ENCODE measurements at places on chromosomes 7 and 10.

DNA sequence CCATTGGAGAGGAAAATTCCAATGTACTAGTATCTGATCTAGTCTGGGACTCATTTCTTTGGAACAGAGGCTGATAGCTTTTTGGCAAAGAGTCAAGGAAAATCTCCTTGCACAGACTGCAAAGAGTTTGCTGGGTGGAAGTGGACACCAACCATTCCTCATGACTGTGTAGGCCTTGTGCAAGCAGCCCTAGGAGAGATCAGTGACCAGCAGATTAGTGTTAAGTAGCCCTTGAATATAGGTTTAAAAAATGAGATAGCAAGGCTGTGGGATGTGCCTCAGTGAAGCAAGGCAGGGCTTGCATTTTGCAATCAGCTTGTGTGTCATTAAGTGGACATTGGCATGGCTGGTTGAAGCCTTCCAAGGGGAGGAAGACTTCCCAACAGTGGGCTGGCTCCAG, 341.6 kb downstream of the PLXNA4 start:
- DNase-seq = no peak

DNA sequence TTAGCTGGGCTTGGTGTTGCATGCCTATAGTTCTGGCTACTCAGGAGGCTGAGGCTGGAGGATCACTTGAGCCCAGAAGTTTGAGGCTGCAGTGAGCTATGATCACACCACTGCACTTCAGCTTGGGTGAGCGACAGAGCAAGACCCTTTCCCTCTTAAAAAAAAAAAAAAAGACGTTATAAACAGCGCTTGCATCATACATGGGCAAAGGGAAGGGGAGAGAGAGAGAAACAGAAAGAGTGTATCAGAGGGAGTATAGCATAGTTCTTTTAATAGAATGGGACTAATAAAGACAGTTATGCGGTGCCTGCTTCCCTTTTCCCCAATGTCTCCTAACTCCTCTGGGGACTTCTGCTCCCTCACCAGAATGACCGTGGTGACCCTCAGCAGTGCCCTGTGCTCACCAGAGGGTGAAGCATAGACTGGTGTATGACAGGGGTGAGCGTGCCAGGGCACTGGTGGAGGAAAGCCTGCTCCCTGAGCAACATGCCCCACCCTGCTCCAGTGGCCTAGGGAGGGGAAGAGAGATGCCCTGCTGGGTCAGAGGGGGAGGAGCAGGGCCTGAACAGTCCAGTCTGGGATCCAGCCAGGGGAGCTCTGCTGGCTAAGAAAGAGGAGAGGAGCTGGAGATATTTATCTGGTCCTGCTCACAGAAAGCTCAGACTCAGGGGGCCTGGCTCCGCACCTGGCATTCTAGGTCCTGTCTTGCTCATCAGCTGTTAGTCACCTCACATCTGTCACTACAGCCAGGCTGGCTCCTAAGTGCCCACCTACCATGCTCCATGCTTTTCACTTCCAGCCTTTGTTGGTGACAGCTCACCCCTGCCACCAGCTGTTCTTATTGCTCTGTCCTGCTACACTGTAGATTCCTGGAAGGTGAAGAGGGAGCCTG, 2.2 kb downstream of the PDZD7 start:
- no peak for DNase-seq

DNA sequence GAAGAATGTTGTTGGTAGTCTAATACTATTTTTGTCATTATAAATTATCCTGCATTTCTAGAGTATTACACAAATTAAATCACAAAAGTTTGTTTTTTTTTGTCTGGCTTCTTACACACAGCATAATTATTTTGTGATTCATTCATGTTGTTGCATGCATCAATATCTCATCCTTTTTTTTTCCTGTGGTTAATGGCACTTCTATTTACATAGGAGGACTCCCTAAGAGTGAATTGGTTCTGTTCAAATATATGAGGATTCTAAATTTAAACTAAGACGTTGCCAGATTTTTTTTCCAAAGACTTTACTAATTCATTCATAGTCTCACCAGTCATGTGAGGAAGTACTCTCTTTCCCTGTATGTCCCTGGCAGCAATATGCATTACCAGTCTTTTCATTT, 303.3 kb downstream of the GPR37 start:
- DNase-seq = no peak

GRCh38 chr10:42652858-42653257, 14.5 kb upstream of the ZNF33B start:
- DNase-seq = no peak

- DNase-seq = no peak
Measured at GRCh38 chr10:103155471-103156085, 37.5 kb downstream of the NT5C2 start.

DNA sequence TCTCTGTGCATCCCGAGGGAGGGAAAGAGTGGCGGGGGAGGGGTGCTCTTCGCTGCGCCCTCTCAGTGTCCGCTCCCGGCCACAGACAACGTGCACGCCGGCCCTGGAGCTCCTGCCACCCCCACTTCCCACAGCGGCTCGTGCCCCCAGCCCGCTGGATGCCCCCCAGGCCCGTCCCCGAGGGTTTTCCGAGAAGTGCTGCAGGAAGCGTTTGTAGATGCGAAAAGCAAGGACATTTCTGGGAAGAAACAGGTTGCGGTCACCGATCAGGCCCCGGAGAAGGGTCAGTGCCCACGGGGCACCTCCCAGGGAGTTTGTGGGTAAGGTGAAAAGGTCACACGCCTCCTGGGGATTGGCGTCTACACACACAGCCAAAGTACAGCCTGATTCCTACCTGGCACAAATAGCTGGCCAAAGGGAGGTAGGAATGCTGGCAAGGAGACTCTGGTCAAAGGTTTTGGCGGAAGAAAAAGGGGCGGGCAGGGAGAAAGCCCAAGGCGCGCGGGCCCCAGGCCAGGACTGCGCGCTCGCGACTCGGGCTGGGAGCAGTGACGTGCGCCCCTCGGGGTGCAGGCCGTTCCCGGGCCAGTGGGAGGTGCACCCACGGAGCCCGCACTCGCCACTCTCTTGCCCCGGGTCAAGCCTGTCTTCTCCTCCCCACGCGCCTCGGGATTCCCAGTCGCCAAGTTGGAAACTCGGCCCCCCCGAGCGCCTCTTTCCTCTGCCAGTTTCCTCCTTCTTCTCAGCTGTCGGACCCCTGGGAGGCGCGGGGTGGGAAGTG, 1.5 kb upstream of the NRP1 start:
- no peak for DNase-seq

- DNase-seq = no peak
Measured at GRCh38 chr10:29332061-29332760, 43.3 kb downstream of the LYZL1 start.

GRCh38 chr7:137669706-137670105, 177.1 kb downstream of the DGKI start:
- DNase-seq = no peak

DNA sequence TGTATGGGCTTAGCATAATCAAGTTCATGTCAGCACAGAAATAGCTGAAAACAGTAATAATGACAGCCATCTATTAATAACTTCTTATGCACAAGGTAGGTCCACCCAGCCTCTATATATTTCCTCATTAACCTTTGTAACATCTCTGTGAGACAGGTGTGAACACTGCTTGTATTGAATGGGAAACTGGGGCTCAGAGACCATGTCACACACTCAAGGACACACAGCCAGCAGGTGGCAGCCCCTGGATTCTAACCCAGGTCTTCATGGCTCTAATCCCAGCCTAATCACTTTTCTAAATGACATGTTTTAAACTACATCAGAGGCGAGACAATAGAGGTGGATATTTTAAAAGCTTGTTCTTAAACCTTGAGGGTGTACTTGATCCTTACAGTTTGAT, 591.4 kb downstream of the PARD3 start:
- no peak for DNase-seq

GRCh38 chr7:133081119-133081598, 731 bp downstream of the CHCHD3 start:
- DNase-seq = no peak

DNA sequence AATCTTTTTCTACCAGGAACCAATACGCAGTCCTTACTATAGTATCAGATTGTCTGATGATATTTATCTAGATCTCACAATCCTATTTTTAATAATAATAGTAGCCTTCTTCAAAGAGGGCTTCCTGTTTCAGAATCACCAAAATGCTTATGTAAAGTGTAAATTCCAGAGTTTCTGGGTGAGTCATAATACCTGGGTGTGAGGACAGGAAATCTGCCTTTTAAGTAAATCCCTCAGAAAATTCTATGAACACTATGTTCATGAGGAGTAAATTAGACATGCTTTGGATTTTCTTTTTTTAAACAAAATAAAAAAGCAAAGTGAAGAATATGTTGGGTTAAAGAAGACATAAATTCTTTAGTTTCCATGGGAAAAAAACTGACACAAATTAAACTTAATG, 20.5 kb downstream of the DKK1 start:
- DNase-seq = no peak

- no peak for DNase-seq
Measured at GRCh38 chr7:97126483-97127171, 9.1 kb downstream of the SDHAF3 start.

GRCh38 chr7:21086688-21087087, 300.0 kb upstream of the SP8 start:
- DNase-seq = no peak

GRCh38 chr7:153017223-153017622, 257.7 kb downstream of the ACTR3B start:
- DNase-seq = no peak

GRCh38 chr7:99748846-99749579, 14.0 kb upstream of the CYP3A7 start:
- DNase-seq = no peak

DNA sequence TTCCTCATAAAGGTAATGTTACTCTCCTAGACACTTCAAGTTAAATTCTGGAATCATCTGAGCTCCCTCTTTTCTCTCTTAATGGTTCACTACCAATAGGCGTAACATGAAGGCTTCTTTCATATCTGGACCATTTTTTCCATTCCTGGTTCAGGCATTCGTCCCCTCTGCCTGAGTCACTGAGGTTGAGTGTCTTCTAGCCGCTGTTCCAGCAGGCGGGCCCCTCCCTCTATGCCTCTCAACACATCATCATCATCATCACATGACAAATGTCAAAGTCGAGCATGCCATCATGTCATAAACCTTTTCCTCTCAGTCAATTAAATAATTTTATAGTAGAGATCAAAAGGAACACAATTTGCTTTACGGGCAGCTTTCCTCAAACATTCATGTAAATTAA, 168.9 kb upstream of the ASAH2 start:
- no peak for DNase-seq

GRCh38 chr7:90603346-90603745, 7.2 kb downstream of the CDK14 start:
- no peak for DNase-seq

GRCh38 chr7:156635529-156636385, 4.8 kb upstream of the RNF32 start:
- no peak for DNase-seq

DNA sequence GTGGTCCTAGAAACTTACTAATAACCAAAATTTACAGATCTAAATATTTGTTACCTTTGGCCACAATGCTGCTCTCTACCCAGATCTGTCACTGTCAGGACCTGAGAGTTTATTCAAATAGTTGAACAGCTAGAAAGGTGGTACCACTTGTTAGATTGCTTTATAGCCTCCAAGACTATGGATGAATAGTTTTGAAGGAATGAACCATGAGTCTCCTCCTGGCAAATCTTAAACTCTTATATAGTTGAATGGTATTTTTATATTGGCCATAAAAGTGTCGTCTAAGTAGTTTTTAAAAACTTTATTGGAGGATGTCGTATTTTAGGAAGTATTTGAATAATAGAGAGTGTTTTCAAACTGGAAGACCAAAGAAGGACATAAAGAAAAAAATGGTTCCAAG, 178.7 kb downstream of the AHR start:
- no peak for DNase-seq

DNA sequence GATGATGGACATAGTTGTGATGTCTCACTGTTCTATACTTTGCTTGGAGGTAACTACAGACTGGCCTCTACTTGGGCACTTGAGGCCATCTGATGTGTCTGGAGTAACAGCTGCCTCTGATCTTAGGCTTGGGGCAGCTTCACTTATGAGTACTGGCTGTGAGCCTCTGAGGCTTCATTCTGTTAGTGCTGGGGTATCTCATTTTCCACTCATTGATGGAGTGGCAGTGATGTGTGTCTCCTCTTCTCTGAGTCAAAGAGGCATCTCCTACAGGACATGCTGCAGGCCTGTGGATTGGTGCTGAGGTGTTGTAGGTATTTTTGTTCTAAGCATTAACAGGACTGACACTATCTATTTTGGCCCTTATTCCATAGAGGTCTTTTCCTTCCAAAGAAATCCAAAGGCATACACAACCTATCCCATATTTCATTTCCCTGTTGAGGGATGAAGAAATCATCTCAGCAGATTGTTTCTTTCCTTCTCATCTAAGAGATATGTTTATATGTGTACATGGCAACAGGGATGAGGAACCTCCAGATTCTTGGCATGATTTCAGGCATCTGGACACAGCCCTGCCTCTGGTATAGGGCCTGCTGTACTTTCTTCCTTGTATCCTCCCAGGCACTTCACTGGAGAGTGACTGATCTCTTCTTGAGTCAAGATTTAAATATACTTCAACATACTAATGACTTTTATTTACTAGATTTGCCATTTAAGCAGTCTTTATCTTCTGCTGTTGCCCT, 65.7 kb upstream of the NOBOX start:
- DNase-seq = no peak

DNA sequence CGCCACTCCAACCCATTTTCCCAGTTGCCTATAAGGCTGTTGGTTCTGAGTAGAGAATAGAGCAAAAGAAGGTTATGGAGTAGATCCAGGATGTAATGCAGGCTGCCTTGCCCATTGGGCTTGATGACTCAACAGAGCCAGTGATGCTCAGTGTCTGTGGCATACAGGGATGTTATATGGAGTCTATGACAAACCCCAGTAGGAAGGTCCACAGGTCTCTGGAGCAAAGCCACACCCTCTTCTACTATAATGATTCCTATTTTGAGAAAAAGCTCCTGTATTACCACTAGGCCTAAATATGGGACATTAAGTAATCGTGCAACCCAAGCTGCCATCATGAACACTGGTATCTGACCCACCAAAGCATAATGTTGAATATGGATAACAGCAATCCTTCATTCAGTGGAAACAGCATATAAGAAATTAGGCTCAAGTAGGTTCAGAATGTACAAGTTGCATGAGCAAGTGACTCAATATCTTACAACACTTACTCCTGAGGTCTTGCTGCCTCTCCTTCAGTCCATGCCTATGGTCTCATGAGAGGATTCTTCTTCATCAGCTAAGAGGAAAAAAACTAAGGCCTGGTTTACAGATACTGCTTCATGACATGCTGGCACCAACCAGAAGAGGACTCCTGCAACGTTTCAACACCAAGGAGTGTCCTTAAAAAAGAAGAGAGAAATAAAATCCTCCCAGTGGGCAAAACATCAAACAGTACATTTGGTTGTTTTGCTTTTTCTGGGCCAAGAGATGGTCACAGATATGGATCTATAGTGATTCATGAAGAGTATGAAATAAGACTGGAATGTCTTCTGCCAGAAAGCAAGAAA, 14.8 kb upstream of the FHIP2A start:
- no peak for DNase-seq

- DNase-seq = no peak
Measured at GRCh38 chr10:92219559-92219958, 71.3 kb downstream of the CPEB3 start.

Measured in activated gamma-delta T cell treated with anti-CD3 and anti-CD28 coated beads, Interleukin-2, amount 50 U/mL, for 16 hours (primary cell).